Mesenteric fat pad (tissue), 1 donor: ENCODE measurements at places on chromosomes 4 and X. TPM values are rescaled to one million over a fixed set of nuclear protein-coding genes. Genes with fewer than 3 reads are reported as not detected.

- DNase-seq: no peak
Observed at GRCh38 chrX:46247456-46247855, 297.8 kb downstream of the ZNF674 start.

DNA sequence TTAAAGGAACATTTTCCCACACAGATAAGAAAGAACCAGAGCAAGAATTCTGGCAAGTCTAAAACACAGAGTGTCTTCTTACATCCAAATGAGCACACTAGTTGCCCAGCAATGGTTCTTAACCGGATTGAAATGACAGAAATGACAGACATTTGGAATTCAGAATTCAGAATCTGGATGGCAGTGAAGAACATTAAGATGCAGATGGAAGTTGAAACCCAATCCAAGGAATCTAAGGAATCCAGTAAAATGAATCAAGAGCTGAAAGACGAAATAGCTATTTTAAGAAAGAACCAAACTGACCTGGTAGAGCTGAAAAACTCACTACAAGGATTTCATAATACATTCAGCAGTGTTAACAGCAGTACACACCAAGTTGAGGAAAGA, 21.5 kb downstream of the ANAPC10 start:
- DNase-seq: no peak

- no peak for DNase-seq
Observed at GRCh38 chrX:1717373-1717772, 102.5 kb downstream of the ASMT start.

GRCh38 chr4:111435986-111436744, 709.1 kb upstream of the FAM241A start:
- DNase-seq: no peak

GRCh38 chrX:56366901-56367300, 134.7 kb downstream of the KLF8 start:
- no peak for DNase-seq

GRCh38 chrX:54810532-54810931, 3.0 kb downstream of the MAGED2 start:
- no peak for DNase-seq

- no peak for DNase-seq
Observed at GRCh38 chr4:72571337-72571736, 2.3 kb upstream of the ADAMTS3 start.

DNA sequence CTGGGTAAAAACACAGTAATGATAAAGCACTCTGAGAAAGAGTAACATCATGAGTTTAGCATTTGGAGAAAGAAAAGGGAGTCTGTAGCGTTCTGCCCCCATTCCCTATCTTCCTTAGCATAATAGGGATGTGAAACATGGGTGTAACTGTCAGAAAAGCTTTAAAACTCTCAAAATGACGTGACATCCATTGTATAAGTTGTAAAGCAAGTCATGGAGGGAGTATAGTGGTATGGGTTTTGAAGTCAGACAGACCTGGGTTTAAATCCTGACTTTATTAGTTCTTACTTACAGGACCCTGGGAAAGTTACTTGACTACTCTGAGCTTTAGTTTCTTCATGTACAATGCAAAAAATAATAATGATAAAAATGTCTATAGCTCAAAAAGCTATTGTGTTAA, 17.1 kb downstream of the FBXO8 start:
- DNase-seq: no peak

AKAP14 gene
- total RNA-seq: not detected
